ENCODE measurements at places on chromosomes 11 and 22.

GRCh38 chr22:40224702-40225101 lies 47.0 kb downstream of the TNRC6B start:
- no peak for DNase-seq

- DNase-seq: no peak
Measured at GRCh38 chr11:73635721-73636120, 10.7 kb upstream of the PLEKHB1 start.

- no peak for DNase-seq
Measured at GRCh38 chr11:37502202-37502601, 904.2 kb upstream of the RAG2 start.

- DNase-seq: no peak
Measured at GRCh38 chr11:45095691-45096010, 50.8 kb upstream of the PRDM11 start.

DNA sequence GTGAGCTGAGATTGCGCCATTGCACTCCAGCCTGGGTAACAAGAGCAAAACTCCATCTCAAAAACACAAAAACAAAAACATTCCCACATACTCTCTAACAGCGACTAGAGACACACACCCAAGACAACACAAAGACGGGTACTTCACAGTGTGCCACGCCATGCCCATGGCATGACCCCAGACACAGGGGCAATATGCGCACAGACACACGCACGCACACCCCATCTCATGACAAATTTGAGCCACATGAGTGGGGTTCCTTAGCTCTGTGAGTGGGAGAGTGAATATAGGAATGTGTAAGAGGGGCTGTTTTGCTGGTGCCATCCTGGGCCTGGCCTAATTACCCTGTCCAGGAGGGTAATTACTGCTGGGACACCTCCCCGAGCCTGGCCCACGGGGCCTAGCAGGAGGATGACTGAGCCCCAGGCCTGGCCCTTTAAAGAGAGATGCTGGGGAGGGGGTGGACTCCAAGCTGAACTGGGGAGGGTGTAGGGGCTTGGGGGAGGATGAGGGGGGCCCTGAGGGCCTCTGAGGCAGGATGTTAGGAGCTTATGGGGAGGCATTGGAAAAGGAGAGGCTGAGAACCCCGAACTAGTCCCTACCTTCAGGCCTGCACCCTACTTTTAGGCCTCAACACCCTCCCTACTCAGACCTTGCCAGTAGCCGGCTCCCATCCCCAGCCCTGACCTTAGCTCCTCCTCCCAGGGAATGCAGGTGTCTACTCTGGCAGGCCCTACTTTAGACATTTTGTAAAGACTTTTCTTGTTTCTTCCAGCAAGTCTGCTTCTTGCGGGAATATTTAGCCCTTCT lies 1.5 kb downstream of the LTBP3 start:
- DNase-seq: no peak

DNA sequence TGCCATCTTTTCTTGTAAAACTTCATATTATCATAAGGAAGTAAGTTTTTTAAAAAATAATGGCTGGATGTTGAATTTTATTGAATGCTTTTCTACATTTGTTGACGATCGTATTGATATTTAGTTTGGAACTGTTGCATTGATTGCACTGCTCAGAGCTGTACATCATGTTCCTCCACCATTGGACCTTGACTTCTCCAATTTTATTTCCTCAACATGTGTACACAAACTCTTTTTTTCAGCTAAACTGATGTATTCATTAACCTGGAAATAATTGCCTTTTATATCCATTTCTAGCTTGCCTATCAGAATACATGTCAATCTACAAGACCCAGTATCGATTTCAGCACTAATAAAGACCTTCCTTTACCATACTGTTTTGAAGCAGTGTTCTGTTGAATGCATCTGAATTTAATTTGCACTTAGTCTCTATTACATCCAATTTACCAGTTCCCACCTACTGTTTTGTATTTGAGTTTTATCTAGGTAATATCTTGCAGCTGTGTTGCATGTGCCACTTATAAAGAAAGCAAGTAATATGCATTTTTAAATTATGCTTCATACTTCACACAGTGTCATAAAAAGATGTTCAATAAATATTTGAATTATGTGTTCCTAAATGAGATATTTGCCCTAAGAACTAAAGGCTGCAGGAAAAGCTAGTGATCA lies 5.5 kb downstream of the CEP57 start:
- no peak for DNase-seq

GRCh38 chr11:12245549-12246016 lies 131.8 kb upstream of the PARVA start:
- DNase-seq: no peak

GRCh38 chr22:50293441-50294318 lies 13.8 kb downstream of the PLXNB2 start:
- peak; percentile 85 for DNase-seq

DNA sequence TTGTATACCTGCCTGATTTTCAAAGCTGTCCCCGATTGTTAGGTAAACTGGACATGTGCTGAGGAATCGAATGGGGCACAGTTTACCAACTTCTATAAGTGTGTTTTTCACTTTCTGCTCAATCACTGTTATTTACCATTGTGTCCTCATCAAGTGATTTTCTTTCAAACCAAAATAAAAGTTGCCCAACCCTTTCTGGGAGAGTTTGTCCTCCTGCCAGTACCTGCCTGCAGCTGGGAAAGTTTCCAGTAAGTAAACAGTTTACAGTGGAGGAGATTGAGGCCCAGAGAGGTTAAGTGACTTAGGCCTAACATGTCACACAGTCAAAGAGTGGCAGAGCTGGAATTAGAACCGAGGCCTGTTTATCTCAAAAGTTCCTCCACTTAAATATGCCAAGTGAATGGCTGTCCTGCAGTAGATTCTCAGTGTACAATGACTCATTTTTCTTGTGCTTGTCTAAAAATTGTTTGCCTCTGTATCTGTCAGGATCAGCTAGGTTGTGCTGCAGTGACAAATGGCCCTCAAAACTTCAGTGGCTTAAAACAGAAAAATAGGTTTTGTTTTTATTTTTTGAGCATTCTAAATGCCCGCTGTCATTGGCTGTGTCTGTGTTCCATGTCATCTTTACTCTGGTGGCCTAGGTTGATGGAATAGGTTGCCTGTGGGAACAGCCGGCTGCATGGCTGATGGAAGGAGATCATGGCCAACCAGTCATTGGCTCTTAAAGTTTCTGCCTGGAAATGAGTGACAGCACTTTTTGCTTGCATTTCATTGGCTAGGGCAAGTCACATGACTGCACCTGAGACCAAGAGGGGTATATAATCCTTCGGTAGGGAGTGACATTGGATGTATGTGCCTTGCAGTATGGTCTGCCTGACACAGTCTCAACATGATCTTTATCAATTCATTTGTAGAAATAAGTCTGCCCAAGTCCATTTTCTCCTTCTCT lies 61.8 kb upstream of the CRYBB3 start:
- no peak for DNase-seq

GRCh38 chr11:45730014-45730413 lies 64.6 kb upstream of the CHST1 start:
- no peak for DNase-seq

- no peak for DNase-seq
Measured at GRCh38 chr11:65712633-65713076, 603 bp downstream of the KAT5 start.

DNA sequence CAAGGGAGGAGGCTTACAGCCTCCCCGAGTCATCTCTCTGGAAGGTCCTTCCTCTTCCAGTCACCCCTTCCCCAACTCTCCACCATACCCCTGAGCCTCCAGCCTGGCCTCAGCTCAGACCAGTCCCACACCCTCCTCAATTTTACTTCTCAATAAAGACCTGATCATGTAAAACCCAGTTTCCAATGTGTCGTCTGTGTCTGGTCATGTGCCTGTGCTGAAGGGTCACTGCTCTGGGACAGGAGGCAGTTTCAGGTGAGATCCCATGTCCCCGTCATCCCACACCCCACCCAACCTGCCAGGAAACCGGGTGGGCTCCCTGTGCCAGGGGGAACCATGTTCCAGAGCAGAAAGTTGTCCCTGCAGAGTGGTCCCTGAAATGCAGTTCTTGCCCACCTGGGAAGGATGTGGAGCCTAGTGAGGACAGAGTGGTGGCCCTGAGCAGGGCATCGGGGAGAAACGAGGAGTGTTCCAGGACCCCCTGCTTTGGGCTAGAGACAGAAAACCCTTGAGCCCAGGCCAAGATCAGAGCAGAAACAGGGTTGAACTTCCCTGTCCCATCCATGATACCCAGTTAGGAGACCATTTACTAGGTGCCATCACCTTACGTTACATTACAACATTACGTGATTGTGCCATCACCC lies 19.4 kb downstream of the IGLL5 start:
- no peak for DNase-seq

GRCh38 chr11:75966537-75967287 lies 151.7 kb downstream of the UVRAG start:
- no peak for DNase-seq

- DNase-seq: peak; percentile 40
Measured at GRCh38 chr22:28711341-28711740, 30.3 kb downstream of the CHEK2 start.

DNA sequence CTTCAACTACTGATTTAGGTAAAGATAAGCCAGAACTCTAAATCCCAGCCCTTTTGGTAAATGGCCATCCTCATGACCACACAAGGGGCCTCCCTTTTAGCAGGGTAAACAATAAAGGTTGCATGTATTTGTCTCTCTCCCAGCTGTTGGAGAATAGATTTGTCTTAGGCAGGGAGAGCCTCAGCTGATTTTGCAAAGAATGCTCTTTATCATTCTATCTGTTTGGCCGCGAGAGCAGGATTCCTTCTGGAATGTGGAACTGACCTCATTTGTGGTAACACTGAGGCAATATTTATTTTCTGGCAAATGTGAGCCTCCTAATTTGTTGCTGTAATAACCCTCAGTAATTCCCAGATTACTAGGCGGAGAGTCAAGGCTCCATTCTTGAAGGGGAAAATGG lies 15.3 kb downstream of the PTS start:
- no peak for DNase-seq

DNA sequence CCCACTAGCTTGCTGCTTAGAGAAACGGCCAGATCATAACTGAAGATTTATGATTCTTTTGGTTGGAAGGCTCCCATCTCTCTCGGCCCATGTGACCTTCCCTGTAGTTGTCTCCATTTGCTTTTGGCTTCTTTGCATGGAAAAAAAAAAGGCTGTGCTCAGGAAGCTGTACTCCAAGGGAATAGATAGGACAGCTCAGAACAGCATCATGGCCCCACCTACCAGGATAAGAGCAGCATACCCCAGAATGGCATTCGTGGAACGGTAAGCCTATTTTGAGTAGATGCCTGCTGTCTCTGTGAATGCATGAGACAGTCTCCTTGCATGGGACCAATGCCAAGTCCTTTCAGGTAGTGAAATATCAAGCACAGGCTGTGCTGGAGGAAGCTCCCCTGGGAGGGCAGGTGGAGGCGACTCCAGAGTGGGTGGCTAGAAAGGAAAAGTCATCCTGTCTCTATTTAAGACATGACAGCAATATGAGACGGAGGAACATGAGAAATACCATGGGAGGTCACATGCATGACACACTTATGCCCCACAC lies 94.1 kb upstream of the AMOTL1 start:
- no peak for DNase-seq
